ENCODE measurements at places on chromosomes 1 and 21.

DNA sequence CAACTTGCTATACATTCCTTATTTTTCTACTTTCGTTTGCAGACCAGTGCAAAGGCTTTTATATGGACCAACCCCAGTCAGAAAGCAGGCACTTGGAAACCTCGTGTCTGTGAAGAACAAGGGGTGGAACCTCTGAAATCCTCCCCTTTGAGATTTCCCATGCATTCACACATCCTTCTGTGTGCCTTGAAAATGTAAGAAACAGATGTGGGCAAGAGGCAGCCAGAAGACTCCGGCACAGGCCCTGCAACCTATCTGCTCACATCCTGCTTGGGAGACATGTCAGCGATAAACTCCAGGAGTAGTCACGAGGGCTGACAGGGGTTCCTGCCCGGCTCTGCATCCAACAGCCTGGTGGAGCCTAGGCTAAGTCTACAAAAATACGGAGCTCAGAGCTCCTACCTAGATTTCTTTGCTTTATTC lies 42.5 kb downstream of the ETS2 start:
- DNase-seq = no peak

- no peak for DNase-seq
Observed at GRCh38 chr1:67216401-67216800, 50.1 kb downstream of the IL23R start.

DNA sequence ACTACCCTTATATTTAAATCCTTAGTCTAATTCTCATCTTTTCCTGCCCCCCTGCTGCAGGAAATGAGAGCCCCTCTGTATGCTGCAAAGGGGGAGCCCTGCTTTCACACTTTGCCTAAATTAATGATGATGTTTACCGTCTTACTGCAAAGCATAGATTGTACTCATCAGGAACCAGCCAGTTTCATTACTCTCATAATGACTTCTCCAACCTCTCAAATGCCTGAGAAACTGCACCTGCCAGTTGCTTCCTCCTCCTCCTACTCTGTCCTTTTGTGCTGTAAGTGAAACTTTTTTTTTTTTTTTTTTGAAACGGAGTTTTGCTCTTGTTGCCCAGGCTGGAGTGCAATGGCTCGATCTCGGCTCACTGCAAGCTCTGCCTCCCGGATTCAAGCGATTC lies 101.7 kb downstream of the ADSS2 start:
- DNase-seq = no peak

DNA sequence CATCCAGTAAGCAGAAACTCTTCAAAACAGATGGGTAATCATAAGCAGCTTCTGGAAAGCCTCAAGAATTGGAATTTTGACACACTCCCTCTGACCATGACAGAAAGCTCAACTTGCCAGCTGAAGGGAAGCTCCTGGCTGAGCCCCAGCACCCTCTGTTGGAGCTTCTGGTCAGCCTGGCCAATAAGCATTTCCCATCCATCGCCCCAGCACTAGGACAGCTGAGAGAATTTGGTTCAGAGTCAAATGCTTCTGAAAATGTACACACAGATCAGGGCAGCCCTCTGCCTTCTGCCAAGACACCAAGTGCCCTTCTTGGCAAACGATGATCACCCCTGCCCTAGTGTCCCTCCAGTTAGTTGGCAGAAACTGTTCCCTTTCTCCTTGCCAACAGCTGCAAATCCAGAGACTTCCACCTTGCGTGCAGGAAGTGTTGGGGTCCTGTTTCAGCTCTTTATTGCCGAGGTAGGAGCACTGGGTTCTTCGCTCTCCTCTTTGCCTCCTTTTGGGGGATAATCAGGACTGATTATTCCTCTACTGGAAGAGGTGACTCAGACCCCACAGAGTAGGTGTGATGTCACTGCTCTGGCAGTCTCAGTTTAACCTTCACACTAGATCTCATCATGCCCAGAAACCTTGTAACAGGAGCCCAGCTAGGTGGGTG lies 11.9 kb downstream of the PIGV start:
- peak; percentile 37 for DNase-seq

All from caudate nucleus (tissue), 63 donors.